ENCODE measurements at places on chromosomes 7 and 10.

DNA sequence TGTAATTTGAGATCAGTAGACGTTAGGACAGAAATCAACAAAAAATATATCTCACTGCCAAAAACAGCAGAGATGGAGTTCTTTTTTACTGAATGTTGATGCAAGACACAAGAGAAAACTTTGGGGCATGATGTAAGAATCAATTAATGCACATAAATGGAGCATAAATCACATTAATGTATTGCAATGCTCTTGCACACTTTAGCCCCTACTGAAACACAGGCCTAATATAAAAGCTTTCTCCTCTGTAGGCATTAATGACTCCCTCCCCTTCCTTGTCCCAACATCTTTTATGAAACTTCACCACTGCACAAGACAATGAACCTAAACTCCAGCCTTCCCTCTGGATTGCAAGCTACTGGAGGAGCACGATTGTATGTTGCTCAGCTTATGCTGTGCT lies 58.8 kb downstream of the CACNA2D1 start:
- DNase-seq, result no peak

GRCh38 chr10:62769574-62770242 lies 34.8 kb upstream of the ADO start:
- DNase-seq, result no peak

- DNase-seq, result no peak
These were observed 123.3 kb downstream of the WDFY4 start for GRCh38 chr10:48807791-48808470.

DNA sequence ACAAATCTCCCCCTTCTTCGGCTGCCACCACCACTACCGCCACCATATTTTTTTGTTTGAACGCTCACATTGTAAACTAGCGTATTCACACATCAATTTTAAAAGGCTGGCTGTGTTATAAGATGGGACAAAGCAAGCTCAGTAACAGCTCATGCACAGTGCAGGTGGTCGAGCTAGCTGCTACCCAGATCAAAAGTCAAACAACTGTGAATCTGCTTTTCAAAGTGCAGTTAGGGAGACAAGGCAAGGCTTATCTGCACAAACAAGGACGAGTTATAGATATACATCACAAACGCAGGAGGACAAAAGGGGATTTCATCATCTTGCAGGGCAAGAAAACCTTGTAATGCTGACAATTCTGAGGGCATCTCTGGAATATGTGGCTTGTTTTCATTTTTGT lies 231.6 kb downstream of the VTI1A start:
- DNase-seq, result no peak

DNA sequence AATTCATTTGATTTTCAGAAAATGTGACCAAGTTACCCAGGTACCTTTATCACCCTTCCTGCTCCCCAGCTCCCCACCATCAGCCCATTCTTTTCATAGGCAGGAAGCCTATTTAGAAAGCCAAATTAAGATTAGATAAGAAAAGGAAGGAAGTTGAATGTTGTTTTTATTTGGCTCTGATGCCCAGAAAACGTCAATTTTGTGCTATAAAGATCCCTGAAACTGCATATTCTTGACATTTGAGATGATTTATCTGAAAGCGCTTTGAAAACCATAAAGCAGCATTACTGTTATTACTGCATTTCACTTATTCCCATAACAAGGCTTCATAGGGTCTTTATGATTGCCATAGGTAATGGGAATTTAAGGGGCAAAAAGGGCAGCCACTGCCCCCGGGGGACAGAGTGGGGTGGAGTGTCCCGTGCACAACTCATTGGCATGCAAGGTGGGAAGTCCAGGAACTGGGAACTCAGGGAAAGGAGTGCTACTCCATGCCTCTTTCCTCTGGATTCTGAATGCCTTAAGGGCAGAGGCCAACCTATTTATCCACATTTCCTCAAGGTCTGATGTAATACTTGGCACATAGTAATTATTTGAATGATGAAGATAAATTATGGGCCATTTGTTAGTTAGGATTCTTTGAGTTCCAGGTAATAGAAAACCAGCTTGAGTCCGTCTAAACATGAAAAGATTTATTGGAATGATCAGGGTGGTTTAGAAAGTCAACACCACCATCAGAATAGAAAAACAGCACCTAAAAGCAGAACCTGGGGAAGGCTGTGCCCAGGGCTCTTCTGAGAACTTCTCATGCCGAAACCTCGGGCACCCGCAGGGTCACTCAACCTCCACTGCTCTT lies 100.6 kb upstream of the ELMO1 start:
- DNase-seq, result no peak

DNA sequence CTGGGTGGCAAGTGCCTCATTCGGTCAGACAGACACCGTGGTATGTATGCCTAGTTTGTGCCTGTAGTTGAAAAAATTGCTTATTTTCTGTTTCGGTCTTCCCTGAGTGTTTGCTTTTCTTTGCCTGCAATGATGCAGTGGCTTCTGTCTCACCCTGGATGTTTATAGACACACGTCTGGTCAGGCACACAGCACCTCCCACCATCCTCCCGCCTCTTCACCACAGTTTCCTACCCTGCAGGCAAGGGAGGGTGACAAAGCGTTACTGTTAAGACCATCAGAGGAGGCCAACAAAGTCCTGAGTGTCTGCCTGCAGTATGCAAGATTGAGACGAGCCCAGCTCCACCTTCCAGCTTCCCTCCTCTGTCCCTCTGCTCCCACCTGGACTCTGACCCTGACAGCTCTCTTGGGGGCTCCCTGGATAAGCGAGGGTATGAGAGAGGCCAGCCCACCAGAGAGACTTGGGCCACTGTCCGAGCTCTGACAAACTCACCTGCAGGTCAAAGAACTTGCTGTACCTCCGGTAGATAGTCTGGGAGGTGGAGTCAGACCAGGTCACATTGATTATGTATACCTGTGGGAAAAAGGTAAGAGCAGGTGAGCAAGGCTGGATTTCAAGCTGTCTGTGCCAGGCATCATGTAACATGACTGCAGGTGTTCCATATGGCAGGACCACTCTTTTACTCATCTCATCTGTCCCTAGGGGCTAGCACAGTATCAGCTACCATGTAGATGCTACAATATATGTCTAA lies 54.4 kb downstream of the SH3PXD2A start:
- DNase-seq, result peak; percentile 15

DNA sequence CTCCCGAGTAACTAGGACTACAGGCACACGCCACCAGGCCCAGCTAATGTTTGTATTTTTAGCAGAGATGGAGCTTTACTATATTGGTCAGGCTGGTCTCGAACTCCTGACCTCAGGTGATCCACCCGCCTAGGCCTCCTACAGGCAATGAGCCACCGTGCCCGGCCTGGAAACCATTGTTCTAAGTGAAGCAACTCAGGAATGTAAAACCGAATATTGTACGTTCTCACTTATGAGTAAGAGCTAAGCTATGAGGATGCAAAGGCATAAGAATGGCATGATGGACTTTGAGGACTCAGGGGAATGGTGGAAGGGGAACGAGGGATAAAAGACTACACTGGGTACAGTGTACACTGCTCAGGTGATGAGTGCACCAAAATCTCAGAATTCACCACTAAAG lies 235.1 kb upstream of the AUTS2 start:
- no peak for DNase-seq

DNA sequence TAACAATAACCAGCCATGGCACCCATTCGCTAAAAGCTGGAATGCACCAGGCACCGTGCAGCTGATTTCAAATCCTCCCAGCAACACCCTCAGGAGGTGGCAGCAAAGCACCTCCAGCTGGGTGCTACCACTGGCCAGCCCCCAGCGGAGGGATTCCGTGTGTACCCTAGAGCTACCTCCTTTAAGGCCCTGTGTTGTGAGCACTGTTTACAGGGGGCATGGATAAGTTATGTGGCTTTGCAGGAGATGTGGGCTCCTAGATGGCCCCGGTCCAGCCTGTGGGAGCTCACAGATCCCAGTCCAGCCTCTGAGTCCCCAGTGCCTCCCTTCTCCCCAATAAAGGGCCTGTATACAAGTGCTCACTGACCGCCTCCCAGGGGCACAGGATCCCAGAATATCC lies 27.1 kb downstream of the TNRC18 start:
- DNase-seq, result peak; percentile 28

DNA sequence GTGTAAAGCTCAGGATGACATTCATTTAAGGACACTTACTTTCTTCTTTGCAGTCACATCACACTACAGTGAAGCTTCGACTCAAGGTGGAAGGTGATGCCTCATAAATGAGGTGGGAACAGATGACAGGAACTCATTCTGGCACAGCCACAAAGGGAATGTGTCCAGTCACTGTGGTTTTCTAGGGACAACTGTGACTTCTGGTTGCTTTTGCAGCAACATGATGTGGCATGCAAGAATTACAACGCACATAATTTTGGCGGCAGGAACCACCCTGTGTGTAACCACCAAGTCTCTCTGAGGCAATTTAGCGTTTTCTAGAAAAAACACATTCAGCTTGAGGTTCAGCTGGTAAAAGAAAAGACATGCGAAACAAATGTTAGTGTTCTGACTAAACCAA lies 32.0 kb upstream of the FERD3L start:
- no peak for DNase-seq

GRCh38 chr10:504121-504611 lies 185.3 kb downstream of the DIP2C start:
- no peak for DNase-seq

DNA sequence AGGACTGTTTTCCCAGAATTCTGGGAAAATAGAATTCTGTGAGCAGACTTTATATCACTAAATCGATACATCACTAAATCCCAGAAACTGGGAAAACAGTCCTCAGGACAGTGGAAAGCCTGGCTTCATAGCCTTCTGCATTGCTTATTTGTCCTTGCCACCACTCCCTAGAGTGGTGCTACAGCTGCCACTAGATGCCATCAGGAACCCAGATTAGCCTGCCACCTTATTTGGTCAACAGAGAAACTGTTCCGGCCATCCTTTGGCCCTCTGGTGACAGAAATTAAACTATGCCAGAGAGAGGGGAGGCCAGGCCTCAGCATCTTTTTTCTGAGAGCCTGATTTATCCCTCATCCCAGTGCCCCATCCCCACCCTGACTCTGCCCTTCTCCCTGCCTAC lies 19.6 kb upstream of the NFKB2 start:
- DNase-seq, result no peak

GRCh38 chr7:128271942-128272481 lies 30.9 kb downstream of the LEP start:
- DNase-seq, result no peak

- no peak for DNase-seq
These were observed 86.0 kb upstream of the MDFIC start for GRCh38 chr7:114835861-114836260.

DNA sequence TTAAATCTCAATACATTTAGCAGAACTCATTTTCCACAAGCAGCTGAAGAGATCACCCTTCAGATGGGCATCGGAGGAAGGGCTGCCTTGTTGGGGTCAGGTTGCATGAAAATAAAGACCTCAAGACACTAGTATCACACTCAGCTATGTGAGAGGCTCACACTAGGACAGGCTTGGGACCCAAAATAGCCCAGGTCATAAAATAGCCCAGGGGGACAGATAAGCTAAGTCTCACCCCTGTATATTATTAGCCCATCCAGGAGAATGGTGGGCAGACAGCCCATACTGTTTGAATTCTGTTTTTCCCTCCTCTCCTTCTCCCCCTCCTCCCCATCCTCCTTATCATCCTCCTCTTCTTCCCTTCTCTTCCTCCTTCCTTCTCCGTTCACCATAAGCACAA lies 415.1 kb upstream of the C7orf33 start:
- no peak for DNase-seq

DNA sequence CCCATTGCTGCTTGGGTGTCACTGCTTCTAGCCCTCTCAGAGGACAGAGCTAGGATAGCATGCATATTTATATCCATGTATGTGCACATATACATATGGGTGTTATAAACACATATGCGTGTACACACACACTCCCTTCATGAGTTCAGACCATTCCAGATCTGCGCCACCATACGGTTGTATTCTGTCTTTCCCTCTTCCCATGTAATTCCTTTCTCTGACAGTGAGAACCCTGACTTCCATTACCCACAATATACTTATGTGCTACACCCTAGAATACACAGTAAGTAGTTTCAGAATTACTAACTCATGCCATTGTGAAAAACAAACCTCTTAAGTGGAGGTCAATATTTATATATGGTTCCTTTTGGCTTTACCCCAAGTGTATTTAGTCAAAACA lies 116.6 kb upstream of the SAMD8 start:
- DNase-seq, result no peak

DNA sequence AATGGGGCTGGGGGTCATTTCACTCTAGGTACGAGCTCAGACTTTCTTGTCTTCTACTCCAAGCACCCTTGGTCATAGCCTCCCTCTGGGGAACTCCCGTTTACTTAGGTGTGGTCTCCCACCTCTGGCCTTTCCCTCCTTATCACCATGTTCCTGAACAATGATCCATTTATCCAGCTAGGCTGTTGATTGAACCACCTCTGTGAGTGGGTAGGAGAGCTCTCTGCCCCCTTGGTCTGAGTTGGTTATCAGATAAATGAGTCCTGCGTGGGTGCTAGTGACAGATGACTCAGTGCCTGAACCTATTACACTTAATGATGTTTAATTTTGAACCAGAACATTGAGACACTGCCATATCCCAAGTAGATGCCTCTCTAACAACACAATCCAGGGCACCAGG lies 9.4 kb downstream of the BLNK start:
- no peak for DNase-seq

GRCh38 chr10:91210435-91210834 lies 10.0 kb upstream of the PCGF5 start:
- DNase-seq, result no peak

- DNase-seq, result no peak
These were observed 6.8 kb upstream of the NAT16 start for GRCh38 chr7:101186844-101187428.

DNA sequence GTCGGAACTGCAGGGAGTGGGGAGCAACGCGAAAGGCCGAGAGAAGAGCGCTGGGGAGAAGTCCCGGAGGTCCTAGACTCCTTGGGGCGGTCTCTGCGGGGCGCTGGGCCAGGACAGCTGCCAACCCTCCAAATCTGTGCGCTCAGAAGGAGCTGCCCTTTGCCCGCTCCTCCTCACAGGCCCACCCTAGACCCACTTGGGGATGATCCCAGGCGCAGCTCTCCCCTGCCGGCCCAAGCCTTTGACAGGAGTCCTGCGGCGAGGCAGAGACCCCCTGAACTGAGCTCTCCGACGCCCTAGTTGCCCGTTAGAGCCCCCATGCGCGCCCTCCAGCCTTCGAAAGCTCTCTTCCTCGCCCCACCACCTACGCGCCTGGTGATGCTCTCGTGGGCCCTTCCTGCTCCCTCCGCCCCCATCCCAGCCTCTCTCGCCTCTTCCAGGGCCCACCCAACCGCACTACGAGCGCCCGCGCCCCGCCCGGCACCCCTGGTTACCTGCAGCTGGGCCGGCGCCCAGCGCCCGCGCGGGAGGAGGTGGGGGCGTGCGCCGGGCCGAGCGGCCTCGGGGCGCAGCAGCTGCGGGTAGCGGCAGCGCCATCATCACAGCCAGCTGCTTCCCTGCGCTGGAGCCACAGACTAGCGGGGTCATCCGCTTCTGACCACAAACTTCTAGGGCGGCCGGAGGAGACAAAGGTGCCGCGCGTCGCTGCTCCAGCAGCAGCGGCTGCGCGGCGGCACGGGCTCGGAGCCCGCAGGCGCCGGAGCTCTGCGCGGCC lies 353.4 kb downstream of the DNAJB6 start:
- no peak for DNase-seq

DNA sequence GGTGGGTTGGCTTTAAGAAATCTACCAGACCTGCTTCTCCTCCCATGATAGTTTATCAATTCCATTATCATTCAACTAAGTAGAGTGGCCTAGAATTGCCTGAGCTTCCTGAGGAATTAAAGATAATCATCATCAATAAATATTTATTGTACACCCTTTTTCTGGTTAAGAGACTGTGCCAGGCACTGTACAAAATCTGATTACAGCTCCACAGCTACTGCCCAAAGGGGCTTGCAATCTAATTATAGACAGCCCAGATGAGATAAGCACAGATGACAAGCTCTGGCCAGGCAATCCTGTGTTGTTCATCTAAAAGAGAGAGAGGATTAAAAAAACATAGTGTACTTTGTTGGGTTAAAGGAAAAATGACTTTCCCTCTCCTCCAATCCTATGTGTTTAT lies 586.4 kb downstream of the GATA3 start:
- no peak for DNase-seq

All from stimulated activated CD8-positive, alpha-beta memory T cell treated with anti-CD3 and anti-CD28 coated beads, Interleukin-4, amount 100 ng/mL, for 1 hour (primary cell).